NCI-H1930 (cell line): ENCODE measurements at places on chromosomes 3 and 15.

GRCh38 chr3:114380233-114380651 is 86.4 kb downstream of the TIGIT start:
- no peak for DNase-seq

DNA sequence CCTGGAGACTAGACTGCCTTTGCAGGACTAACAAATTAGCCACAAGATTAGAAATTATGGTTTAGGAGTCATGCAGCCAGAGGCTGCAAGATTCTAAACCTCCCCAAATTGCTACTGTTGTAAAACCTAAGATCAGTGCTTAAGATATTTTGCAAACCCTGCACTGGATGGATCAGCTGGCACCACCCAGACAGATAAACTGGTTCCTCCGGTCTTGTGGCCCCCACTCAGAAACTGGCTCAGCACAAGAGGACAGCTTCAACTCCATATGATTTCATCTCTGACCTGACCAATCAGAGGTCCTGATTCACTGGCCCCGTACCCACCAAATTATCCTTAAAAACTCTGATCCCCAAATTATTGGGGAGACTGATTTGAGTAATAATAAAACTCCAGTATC is 19.5 kb upstream of the PXYLP1 start:
- no peak for DNase-seq

DNA sequence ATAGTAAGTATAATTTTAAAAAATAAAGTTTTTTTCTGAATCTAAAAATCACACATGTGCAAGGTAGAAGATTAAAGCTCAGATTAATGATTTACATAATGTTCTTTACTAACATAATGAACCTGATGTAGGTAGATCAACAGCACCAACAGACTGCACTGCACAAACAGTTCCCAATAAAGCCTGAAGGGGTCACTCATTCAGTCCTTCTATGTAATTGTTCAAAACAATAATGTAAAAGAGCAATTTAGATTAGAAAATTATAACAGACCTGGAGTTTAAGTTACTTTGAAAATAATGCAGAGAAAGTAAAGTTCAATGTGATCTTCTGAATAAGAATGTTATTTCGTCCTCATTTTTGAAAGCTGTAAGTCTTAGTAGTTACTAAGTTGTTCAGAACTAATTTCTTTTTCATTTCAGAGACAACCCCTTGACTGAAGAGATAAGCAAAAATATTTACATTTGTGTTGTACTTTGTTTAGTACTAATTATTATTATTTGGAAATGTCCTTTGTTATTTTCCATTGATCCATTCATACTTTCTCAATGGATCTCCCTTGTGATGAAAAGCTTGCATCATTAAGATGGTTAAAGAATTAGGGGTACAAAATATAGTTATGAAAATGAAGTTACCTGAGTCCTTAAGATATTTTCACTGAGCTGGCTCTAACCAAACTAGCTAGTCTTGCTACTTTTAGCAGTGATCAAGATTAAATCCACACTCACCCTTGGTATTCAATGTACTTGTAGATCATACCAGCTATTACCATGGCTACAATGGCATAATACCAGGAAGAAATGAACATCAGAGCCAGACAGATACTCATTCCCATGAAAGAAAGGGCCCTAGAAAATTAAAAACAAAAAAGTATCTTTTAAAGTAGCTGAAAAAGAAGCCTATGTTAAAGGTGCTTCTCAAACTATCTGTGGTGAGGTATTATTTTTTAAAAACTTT is 16.8 kb downstream of the EMC4 start:
- no peak for DNase-seq

DNA sequence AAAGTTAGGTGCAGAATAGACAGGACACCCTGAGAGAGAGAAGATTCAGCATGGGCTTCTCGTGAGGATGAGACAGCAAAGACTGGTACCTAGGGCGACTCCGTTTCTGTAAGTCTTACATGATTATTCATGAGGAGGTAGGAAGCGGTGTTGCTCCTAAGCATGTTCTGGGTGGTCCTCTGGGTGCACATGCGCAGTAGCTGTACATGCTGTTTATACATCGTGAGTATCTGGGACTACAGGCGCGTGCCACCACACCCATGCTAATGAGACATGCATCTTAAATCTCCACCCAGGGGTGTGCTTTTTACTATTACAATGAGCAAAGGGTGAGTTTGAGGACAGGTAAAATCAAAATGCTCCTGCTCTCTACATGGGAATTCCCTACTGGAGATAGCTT is 12.3 kb downstream of the ALPK3 start:
- no peak for DNase-seq

- DNase-seq, result no peak
These were observed 880.3 kb upstream of the CFAP20DC start for GRCh38 chr3:59930170-59930569.
